ENCODE measurements at places on chromosomes 4 and X.
A peak's percentile ranks its signal among the peaks of the same experiment; 100 is the strongest.

GRCh38 chr4:174604198-174604597, 81.9 kb upstream of the HPGD start:
- peak; percentile 82 for DNase-seq

DNA sequence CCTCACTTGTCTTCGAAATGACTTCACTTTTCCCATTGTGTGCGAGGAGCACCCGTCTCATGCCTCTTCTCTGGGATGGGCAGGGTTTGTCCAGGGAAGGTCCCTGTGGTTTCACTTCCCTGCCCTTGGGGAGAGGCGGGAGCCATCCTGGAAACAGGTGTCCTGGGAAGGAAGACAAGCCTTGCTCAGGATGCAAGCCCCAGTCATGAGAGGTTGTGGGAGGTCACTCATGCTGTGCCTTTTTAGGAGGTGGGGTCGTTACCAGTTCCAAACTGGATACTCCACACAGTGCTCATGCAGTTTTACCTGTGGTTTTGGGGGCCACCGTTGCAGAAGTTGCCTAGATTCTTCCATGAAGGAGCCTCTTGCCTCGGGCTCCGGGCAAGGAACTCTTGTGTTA, 3.8 kb downstream of the RGS12 start:
- DNase-seq, result no peak

- DNase-seq, result no peak
Measured at GRCh38 chr4:93947286-93947685, 118.7 kb downstream of the ATOH1 start.

DNA sequence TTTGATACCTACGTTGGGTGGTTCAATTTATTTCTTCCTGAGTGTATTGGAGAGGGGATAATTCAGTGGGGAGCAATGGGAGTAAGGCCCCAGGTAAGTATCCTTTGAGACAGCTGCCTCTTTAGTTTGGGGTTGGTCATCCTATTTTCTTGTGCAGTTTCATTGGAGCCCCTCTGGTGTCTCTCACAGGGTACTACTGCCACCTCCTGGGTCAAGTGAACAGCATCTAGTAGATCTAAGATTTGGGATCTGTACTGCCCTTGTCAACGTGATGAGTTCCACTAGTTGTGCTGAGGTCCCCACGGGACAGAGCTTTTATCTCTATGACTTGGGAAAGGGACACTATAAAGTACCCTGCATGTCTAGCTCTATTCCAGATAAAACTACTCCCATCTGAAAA, 80.6 kb downstream of the PBDC1 start:
- DNase-seq, result peak; percentile 55

GRCh38 chrX:11105080-11105479, 6.1 kb upstream of the HCCS start:
- DNase-seq, result peak; percentile 43

DNA sequence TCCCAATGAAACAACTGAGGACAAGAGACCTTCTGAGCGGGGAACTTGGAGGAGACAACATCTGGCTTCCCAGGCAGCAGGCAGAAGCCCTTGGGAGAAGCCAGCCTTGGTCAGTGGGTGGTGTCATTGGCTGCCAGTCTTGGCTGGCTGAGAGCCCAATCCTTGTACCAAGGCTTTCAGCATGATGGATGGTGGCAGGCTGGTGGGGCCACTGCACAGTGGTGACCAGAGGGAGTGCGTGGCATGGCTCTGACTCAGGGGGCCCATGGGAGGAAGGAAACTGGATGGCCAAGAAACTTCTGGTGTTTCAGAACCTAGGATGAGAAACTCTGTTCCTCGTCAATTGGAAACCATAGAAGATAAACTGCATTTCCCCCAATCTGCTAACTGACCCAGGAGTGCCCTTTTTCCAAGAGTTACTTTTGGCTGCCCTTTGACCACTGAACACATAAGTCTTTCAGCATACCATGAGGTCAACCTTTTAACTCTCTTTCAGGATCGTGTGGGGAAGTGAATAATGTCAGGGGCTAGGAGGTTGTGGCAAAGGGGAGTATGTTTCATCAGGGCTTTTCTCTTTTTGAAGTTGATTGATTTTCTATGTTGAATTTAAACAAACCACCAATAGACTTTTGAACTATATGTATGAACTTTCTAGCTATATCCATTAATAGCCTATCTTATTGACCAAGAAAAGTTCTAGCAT, 60.9 kb downstream of the SOWAHB start:
- no peak for DNase-seq

GRCh38 chr4:40305328-40306170, 29.6 kb upstream of the CHRNA9 start:
- no peak for DNase-seq

DNA sequence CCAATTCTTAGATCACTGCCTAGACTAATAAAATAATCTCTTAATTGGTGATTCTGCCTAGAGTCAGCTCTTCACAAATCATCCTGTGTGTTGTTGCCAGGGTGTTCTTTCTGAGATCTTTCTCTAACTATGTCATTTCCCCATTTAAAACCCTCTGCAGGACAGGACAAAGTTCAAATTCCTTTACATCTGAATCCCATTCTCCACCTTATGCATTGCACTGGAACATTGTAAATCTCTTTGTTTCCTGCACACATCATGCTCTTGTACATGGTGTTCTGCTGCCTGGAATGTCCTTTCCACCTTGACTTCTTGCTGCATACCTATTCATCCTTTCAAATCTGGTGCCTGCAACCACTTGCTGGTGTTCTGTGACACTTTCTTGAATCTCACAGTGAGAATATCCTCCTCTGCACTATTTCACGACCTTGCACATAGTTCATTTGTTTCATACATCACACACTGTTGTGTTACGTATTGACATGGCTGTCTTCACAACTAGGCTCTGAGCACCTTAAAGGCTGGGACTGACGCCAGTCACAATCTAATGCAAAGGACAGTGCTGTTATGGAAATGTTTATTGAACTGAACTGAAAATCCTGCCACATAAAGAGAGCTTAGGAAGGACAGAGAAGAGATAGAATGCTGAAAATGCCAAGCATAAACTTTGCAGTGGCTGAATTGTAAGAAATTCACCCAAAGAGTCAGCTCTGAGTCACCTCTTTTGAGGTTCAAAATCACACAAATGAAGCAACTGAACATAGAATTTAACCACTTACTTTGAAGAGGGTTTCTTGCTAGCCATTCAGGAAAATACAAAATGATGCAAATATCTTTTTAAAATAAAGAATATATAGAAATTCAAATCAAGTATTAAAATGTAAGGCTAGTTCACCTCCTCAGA, 26.4 kb upstream of the SMIM14 start:
- peak; percentile 27 for DNase-seq

DNA sequence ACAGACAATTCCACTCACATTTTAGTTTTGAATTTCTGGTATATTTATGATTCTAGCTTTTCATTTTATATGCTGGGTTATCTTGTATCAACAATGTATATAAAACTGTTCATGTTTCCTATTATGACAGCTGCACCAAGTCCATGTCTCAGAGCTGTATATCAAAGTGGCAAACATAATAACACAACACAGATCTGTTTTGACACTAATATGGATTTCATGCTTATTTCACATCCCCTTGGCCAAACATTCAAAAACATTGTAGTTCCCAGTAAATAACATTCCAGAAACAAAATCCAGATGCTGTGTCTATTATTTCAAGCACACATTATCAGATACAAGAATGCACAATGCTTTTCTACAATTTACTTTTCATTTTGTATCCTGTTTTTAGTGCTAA, 380.6 kb upstream of the MAGEB2 start:
- no peak for DNase-seq

DNA sequence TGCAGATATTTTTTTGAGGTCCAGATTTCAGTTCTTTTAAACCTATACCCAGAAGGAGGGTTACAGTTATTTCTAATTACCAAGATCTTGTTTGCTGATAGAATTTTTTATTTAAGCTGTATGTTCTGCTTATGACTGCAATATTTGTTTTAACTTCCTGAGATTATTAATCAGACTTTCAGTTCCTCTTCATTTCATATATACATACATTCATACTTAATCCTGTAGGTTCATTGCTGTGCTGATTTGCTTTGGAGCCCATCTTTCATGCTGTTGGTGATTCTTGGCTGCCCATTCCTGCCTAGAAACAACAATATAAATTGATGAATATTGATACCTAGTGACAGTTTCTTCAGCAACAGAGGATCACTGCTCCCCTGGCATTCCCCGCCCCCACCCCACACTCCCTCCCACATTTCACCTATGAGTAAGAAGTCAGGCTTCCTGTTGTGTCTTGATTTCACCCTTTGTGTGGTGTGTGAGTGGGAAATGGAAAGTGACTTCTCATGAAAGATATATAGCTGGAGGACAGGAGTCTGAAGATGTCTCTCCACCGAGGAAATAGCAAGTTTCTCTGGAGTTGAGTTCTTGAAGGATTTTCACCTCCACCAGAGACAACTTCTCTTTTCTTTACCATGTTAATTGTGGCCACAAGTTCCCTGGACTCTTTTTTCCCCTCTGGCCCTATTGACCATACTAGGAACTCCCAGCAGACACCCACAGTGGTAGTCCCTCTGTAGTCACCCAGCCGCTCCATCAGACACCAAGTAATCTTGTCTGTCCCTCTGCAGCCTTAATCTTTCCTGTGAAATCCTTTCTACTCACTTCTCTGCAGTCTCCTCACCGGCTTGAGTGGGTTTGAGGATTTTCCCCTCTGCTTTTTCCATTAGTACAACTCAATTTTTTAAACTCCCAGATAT, 118.4 kb downstream of the ASB9 start:
- DNase-seq, result no peak

DNA sequence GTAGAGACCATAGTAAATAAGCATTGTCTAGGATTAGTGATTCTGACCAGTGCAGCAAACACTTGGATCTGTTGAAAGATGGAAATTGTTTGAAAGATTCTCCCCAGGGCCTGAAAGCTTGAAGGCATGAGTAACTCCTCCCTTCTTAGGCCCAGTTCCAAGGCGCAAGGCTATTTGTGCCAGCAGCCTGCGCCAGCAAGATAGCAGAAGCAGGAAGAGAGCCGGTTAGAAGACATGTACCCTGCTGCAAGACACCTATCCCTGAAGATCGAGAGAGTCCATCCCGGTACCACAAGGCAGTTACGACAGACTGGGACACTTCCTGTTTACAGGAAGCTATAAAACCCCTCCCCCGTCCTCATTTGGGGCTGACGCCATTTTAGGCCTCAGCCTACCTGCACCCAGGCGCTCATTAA, 72.4 kb upstream of the JADE1 start:
- peak; percentile 47 for DNase-seq

DNA sequence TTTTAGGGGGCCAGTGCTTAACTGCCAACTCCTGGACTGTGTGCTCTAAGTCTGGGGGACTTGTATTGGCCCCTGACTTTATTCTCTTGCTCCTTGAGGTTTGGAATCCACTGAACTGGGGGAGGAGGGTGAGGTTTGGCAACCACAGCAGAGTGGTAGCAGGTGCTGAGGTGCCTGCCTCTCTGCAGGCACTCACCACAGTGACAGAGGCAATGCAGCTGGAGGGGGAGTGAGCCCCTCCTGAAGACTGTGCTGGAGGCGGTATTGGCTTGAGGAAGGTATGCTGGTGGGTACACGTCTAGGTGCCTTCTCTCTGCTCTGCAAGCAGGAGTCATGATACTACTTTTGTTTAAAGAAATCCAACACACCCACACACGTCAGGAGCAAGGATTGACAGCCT, 24.6 kb downstream of the CFAP299 start:
- DNase-seq, result no peak

DNA sequence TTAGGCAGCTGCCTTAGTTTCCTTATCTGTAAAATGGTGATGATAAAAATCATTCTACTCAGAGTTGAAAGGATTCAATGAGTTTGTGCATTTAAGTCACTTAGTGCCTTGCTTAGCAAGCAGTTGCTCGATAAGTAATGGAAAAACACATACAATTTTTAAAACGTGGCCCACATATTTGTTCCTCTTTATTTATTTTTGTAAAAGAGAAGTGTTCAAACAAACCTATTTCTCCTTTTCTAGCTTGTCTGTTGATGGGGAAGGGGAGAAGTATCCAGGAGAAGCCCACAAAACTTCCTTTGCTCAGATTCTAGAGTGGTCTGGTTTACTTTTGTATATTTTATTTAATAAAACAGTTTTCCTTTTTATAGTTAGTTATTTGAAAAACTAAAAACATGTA, 3.3 kb upstream of the HPGDS start:
- DNase-seq, result no peak

DNA sequence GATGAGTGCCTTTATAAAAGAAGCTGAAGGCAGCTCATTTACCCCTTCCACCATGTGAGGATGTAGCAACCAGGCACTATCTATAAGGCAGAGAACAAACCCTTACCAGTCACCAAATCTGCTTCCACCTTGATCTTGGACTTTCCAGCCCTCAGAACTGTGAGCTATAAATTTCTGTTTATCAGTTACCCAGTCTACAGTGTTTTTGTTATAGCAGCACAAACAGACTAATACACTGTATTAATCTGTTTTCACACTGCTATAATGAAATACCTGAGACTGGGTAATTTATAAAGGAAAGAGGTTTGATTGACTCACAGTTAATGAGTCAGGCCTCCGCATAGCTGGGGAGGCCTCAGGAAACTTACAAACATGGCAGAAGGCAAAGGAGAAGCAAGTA, 91.2 kb downstream of the SOWAHB start:
- DNase-seq, result no peak

- no peak for DNase-seq
Measured at GRCh38 chr4:3017504-3017903, 54.1 kb downstream of the GRK4 start.

DNA sequence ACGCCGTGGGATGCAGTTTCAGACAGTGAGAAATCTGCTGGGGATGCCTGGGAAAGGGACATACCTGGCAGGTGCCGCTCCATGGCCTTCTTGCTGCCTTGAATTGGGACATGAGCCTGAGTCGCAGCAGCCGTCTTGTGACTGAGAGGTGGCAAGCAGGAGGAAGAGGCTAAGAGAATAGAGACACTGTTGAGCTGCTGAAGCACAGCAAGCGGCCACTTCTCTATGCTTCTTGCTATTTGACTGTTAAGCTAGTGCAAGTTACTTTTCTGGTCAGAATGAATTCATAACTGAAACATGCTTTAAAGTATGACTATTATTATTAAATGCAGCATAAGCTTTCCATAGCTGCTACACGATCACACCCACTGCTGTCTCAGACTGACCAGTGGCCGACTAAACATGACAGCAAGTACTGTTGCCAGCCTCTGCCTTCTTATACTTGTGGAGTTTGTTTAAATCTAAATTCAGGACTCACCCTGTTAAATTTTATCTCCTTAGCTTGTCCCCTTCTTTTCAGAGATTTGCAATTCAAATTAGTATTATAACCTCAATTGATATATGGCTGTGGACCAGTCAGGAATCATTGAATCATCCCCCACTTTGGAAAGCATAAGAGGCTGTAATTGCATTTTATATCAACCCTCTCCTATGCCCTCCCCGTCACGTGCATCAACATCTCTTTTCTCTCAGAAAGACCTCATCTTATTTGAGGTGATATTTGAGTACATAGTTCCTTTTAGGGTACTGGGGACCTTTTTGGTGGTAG, 24.8 kb upstream of the ACSL1 start:
- DNase-seq, result no peak

GRCh38 chr4:6298035-6298434, 28.4 kb downstream of the WFS1 start:
- DNase-seq, result no peak

- DNase-seq, result no peak
Measured at GRCh38 chr4:121209171-121209570, 45.0 kb upstream of the TNIP3 start.

Measured in fibroblast of pulmonary artery (primary cell).